ENCODE measurements at places on chromosomes 12 and 14. TPM values are rescaled to one million over a fixed set of nuclear protein-coding genes. Genes with fewer than 3 reads are reported as not detected.

GRCh38 chr12:15600223-15600935, 188.8 kb downstream of the EPS8 start:
- DNase-seq: no peak

DNA sequence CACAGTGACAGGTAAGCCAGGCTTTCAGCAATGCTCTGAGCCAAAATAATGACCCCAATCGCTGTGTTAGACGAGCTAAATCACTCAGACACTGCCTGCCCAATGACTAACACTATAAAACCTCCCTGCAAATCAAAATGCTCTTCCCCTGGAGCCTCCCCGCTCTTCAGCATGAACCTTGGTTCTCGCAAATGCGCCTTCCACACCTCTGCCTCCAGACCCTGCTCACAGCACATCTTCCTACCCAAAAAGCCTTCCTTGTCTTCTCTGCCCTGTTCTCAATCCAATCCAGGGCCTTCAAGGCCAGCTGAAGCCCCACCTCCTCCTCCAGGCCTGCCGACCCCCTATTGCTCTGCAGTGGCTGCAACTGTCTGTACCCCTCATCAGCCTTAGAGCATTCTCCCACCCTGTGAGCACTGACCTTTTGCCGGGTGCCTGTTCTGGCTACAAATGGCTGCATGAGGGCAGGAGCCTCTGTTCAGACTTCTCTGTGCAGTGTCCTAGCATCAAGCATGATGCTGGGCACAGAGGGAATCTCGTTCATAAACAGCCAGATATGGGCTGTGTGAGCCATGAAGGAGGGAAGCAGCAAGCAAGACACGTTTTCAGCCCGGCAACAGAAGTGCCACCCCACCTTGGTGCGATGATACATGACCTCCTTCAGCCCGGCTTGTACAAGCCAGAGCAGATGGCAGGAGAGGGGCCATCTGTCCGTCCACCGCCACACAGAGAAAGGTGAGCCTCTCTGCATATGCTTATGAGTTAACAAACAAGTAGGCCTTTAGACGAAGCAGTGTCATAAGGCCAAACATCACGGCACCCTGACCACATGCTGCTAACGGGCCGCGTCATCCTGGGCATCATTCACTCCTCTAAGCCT, 64.5 kb upstream of the DDX11 start:
- DNase-seq: no peak

DNA sequence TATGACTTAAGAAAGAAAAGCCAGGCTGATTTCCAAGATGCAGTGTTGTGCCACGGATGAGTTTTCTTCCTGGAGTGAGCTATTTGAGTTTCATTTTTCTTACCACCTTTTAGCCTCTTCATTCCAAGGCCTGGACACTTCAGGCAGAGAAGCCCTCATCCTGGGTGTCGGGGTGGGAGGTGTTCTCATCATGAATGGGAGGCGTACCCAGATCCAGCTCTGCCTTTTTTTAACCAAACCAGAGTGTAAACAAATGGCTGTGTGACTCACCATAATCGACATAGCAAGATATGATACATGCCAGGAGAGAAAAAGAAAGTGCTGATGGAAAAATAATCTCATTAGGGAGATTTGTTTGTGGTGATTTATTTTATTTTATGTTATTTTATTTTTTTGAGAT, 79.9 kb downstream of the ARF6 start:
- DNase-seq: peak; percentile 79

DNA sequence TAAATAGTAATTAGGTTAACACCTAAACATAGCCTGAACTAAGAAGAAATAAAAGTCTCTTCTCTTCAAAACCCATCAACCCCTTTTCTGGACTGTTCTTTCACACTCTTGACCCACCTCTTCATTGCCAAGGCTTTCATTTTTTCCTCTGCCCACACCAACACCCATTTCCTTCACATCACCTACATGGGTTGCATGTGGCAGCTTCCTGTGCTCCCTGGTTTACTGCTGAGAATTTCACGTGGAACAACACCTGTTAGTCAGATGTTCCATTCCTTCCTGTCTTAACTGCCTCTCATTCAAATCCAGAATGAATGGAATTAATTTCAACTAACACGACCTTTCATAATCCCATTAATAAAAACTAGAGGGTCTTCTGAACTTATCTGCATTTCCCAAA, 157.3 kb downstream of the BCAT1 start:
- DNase-seq: no peak

Gene COL2A1
- not detected for total RNA-seq

DNA sequence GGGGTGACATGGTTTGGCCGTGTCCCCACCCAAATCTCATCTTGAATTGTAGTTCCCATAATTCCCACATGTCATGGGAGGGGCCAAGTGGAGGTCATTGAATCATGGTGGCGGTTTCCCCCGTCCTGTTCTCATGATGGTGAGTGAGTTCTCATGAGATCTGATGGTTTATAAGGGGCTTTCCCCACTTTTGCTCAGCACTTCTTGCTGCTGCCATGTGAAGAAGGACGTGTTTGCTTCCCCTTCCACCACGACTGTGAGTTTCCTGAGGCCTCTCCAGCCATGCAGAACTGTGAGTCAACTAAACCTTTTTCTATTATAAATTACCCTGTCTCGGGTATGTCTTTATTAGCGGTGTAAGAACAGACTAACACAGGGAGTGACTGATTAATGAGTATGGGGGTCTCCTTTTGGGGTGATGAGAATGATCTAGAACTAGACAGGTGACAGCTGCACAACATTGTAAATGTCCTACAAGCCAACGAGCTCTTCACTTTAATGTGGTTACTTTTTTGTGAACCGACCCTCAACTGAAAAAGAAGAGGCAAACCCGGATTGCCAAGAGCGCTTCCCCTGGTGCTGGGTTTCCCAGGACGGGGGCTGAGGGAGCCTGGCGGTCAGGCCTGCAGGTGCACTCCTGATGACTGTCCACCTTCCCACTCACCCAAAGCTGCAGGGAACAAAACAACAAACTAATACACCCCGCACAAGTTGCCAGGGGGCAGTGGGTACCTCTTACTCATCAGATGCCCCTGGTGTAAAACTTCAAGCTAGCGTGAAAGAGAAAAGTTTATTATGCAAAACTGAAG, 90.1 kb downstream of the NCOR2 start:
- no peak for DNase-seq

- peak; percentile 56 for DNase-seq
Observed at GRCh38 chr12:111410431-111411184, 4.9 kb downstream of the SH2B3 start.

Data from endothelial cell of umbilical vein (primary cell).